ENCODE measurements at places on chromosomes 2 and 18.

DNA sequence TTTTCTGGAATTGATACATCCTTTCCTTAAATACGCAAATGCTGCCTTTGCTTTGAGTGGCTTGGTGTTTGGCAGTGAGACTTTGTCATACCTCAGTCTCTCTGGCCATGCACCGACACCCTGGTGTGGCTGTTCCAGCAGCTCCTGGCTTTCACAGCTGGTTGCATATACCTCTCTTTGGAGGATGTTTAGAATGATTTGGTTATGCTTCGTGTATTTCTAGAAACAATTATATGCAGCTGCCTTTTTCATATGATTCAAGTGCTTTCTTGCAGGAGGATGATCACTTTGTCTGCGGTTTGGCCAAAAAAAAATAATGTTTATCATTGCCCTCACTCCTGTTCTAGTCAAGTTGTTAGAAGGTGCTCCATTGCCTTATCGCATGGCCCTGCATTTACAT lies 95.0 kb upstream of the EML6 start:
- DNase-seq: no peak

- no peak for DNase-seq
These were observed 252.1 kb downstream of the TSN start for GRCh38 chr2:122007577-122007976.

DNA sequence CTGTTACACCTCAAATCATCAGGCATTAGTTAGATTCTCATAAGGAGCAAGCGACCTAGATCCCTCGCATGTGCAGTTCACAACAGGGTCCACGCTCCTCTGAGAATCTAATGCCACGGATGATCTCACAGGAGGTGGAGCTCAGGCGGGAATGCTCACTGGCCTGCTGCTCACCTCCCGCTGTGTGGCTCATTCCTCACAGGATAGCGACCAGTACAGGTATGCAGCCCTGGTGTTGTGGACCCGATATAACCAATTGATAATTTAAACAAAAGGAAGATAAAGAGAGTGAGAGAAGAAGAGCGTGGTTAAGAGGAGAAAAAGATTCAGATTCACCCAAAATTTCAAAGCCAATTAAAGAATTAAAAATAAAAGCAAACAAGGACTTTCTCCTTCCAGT lies 20.8 kb downstream of the TLK1 start:
- no peak for DNase-seq

GRCh38 chr2:223884399-223884798 lies 47.0 kb upstream of the AP1S3 start:
- DNase-seq: no peak
